Stimulated activated CD8-positive, alpha-beta memory T cell treated with anti-CD3 and anti-CD28 coated beads, Interleukin-2, amount 100 ng/mL, for 48 hours (primary cell): ENCODE measurements at places on chromosomes 5 and 9.

DNA sequence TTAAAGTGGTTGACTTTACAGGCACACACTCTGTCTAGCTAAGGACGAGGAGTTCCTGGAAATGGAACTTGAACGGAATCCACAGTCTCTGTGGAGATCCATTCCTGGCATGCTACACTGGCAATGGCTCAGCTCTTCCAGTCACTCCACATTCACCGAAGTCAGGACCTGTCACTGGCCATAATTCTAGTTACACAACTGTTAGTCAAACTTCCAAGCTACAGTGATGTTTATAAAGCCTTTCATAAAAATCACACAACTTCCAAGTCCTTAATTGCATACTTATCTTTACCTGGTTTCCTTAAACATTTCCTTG, 15.7 kb downstream of the CDC14B start:
- no peak for DNase-seq

DNA sequence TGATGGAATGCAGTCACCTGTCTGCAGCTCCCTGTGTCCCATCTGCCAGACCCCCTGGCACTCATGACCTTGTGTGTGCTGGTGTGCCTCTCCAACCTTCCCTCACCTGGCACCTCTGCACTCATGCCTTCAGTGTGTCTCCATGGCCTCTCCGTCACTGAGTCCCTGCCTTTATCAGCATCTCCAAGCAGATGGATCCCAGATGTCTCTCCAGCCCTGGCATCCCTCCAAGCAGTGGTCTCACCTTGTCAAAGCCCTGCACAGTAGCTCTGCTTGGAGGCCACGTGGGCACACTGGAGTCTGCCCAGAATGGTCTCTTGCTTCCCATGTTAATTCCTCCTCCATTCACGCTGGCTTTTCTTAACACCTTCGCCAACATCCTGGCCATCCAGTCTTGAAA, 84.8 kb downstream of the DAP start:
- no peak for DNase-seq

GRCh38 chr9:124216474-124217176, 41.1 kb upstream of the NEK6 start:
- DNase-seq = peak; percentile 44

DNA sequence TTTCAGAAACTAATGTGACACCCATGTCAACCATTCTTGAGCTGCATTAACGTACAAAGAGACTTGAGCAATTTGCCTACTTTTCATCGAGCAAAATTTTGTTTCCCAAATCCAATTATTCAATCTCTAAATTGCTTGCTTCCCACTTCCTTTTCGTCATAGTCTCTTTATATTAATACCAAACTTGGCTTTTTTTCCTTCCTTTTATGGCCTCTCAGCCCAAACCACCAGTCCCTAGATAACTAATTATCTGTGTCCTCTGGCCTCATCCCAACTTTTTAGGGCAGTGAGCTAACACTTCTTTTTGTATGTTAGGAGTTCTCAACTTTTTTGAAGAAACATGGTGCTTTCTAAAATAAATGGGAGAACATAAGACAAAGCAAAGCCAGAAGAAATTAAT, 155.5 kb upstream of the S1PR3 start:
- DNase-seq = no peak

DNA sequence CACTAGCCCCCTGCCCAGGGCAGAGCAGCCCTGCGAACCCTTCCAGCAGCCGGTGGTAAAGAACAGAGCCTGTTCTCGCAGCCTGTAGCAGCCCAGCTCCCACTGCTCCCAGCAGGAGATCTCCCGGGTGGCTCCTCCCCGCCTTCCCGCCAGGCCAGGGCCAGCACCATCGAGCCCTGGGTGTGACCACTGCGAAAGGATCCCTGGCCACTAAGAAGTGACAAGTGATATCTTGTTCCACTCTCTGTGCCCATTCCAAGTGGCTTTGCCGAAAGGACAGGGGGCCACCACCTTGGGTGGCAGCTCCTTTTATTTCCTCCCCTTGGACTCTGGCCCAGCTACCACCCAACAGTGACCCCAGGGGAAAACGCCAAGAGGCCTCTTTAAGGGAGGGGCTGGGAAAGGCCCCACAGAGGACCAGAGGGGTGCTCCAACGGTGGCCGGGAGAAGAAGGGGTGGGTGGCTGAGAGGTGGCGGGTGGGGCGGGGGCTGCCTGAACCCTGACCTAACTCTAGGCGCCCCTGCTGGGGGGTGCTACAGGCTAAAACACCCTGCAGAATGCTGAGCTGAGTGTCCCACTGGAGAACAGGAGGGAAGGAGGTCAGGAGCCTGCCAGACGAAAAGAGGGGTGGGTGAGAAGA, 1.6 kb downstream of the NACC2 start:
- DNase-seq = no peak

- DNase-seq = no peak
Observed at GRCh38 chr9:76798527-76798926, 34.3 kb downstream of the PCA3 start.

GRCh38 chr5:147051193-147051592, 172.6 kb upstream of the PPP2R2B start:
- DNase-seq = no peak

- DNase-seq = no peak
Observed at GRCh38 chr9:136135326-136136126, 16.9 kb upstream of the TMEM250 start.

DNA sequence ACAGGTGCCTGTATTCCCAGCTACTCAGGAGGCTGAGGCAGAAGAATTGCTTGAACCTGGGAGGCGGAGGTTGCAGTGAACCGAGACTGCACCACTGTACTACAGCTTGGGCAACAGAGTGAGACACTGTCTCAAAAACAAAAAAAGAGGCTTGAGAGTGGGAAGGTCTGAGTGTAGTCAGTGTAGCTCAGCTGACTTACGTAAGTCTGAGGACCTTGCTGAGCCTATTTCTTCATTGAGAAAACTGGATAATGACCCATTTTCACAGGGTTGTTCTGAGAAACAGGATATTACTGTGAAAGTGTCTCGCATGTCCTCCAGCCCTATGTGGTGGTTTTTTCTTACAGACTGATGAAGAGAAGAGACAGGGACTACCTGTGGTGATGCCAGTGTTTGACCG, 66.7 kb downstream of the WDR41 start:
- DNase-seq = no peak

DNA sequence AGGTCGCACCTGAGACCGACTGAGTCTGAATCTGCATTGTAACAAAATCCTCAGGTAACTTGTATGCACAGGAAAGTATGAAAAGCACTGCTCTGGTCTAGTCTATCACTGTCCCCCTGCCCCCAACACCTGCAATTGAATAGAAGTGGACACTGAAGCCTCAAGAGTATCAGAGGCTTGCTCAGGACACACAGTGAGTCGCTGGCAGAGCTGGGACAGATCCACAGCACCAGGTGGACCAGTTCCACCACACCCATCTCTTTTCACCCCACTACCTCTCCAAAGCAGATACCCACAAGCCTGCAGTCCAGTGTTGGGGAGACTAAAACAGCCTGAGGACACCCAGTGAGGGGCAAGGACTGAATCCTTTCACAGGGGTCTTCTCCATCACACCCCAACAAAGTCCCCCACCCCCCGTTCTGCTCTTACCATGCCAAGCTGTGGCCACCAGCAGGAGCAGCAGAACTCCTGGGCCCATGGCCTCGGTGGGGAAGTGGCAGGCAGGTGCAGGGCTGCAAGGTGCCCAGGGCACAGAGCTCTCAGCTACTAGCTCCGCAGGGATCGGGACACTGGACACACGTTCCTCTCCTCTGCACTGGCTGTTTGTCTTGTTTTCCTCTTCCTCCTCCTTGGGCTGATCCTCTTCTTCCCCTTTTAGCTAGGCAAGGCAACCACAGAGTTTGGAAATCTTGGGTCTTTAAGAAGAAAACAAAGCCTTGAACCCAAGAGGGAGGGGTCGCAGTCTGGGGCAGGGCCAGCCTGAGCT, at the start of gene CSF1R:
Gene CSF1R, minus strand, starts transcription at position 605 of the 766 bp plus-strand sequence. Its CDS starts 127 bp downstream, at position 478.
- no peak for DNase-seq

GRCh38 chr5:30040488-30041118, 1152.9 kb upstream of the CDH6 start:
- DNase-seq = no peak

DNA sequence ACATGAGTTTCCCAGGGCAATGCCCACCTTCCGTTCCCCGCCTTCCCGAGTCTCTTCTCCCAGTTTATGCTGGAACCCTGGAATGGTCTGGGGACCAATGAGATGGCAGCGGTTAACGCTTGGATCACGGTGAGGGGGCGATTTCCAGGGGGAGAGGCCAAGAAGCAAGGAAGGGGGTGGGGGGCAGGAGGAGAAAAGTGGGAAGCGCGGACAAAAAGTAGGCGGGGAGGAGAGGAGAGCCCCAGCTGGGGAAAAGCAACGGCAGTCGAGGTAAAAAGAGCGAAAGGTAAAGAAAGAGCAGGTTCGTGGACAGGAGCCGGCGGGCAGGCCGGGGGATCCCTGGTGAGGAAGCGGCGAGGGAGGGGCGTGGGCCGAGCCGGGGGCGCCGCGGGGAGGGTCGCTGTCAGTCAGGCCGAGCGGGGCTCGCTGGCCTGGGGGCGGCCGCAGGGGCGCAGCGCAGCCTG, 508 bp upstream of the SNCAIP start:
- DNase-seq = no peak

DNA sequence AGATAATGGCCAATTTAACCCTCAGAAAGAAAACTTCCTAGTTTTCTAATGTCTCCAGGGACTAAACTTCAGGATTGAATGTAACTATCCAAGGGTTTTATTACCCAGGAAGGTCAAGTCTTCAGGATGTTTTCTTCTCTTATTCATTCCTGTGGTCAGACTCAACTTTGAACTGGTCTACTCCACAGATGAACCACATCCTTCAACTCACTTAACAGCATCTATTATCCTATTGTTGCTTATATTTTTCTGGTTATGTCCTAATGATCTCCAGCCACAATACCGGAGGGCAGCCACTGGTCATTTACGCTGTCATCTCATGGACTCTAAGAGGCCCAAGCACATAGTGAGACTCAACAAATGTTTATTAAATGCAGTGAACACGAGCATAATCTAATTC, 47.2 kb upstream of the LIFR start:
- no peak for DNase-seq

- DNase-seq = no peak
Observed at GRCh38 chr5:180521101-180521500, 26.9 kb downstream of the CNOT6 start.

GRCh38 chr9:87277346-87277745, 220.3 kb upstream of the DAPK1 start:
- no peak for DNase-seq

DNA sequence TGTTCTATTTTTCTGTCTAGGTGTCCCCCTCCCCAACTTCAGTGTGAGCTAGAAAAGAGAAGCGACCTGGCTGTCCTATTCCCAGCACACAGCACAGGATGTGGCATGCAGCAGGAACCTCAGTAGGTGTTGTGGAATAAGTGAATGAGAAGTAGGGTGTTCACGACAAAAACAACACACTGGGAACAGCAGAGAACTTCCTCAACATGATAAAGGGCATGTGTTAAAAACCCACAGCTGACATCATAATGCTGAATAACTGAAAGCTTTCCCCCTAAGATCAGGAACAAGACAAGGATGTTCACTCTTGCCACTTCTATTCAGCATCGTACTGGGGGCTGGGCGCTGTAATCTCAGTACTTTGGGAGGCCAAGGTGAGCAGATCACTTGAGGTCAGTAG, 155.6 kb upstream of the ZNF618 start:
- no peak for DNase-seq

DNA sequence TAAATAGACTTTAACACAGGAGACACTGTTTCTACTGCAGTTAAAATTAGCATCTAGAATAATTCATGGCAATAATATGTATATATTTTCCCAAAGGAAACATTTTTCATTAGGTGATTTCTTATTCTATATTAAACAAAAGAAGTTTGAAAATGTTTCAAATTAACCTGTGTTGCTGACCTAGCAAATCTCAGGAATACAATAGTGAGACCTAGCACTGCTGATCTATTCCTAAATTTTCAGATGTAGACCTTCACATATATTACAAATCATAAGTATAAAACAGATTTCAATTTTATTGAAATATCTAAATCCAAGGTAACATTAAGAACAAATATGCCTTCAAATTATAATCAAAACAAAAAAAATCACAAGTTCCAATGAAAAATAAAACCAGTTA, 15.1 kb downstream of the LMBRD2 start:
- DNase-seq = no peak

DNA sequence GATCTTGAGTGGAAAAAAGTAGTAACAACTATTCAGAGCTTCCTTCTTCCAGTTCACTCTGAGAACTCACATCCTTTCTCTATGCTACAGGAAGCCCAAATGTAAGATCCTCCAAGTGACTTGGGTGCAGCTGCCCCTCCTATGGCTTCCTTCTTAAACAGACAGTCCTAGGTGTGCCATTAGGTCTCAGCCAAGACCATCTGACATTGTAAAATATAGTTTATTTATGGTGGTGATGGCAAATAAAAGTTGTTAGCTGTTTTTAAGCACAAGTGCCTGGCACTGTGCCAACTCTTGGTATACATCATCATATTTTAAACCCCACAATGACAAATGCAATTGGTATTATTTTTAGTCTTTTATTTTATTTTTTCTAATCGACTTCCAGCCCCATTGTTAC, 58.1 kb downstream of the TMEM252 start:
- DNase-seq = no peak

DNA sequence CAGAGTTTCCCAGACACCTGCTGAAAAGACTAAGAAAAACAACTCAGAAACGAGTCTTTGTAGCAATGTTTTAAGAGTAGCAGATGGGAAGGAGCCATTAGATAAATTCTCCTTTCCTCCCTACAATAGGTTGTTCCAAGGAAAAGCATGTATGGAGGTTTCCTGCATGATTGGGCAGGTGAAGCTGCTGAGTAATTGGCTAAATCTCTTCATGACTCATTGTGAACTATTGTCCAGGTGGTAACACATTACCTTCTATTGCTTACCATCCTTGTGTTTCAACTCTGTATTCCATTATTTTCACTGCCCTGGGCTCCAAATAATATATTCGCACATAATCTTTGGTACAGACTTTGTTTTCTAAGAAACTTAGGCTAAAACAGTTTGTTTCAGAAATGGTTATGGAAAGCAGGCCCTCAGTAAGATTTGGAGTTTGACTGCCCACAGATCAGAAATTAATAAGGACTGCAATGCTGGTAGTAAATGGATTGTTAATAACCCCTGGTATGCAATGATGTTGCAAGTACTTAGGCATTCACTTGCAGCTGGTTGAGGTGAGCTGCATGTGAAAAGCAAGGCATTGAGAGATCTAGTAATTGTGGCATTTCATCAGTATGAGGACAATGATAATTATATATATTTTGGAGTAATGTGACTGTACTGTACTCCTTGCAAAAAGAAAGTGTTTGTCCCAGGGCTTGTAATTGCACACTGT, 281.4 kb upstream of the VLDLR start:
- no peak for DNase-seq

GRCh38 chr9:73573235-73573634, 421.6 kb downstream of the ANXA1 start:
- DNase-seq = no peak

GRCh38 chr5:1460054-1460682, 14.9 kb upstream of the SLC6A3 start:
- DNase-seq = no peak

- DNase-seq = no peak
Observed at GRCh38 chr9:126295936-126296600, 30.6 kb upstream of the MVB12B start.

DNA sequence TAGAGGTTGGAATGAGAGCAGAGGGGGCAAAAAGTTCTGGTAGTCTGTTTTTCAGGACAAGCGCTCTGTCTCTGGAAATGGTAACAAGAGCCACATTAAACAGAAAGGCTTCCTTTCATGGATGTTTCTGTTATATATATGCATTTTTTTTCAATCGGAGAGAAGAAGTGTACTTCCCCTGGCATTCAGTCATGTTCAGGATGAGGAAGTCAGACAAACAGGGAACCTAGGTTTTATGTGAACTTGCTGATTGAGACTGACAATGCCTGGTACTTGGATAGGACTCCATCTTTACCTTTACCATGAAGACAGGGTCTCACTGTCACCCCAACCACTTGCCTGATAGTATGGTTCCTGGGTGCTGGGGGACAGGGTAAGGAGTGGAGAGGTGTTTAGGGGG, 30.1 kb upstream of the ZBED3 start:
- DNase-seq = no peak
